ENCODE measurements at places on chromosomes 3 and 15.

DNA sequence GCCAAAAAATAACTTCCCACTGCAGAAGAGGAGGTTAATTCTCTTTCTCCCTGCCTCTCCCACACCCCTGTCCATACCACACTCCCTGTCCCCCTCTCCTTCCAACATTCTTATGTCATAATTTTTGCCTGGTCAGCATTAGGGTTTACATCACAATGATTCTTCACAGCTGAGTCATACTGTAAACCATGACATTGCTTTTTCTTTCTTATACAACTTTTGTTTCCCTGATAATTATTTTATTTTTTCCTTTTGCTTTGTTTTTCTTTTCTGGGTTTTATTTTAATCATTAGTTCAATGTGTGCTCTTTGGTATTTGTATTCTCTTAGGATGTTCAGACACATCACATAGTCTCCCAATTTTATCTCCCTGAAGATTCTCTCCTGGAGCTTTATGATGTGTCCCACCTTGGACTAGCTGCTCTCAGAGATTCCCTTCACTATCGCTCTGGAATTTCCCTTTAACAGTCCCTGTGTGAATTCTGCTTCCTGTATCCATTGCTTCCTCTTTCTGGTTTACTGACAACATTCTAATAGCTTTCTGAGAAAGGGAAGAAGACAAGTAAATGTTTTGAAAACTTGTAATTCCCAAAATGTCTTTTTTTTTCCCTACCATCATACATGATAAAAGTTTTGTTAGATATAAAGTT lies 70.7 kb downstream of the SOX2 start:
- DNase-seq: no peak

- DNase-seq: no peak
These were observed 130.6 kb downstream of the SMAD6 start for GRCh38 chr15:66832664-66833063.

- DNase-seq: no peak
These were observed 31.4 kb upstream of the PRTG start for GRCh38 chr15:55774113-55774970.

GRCh38 chr3:28948685-28949084 lies 332.2 kb upstream of the RBMS3 start:
- no peak for DNase-seq

- DNase-seq: no peak
These were observed 423.2 kb upstream of the ONECUT1 start for GRCh38 chr15:53213336-53213735.

- DNase-seq: no peak
These were observed 228.9 kb downstream of the SNRPN start for GRCh38 chr15:25183581-25184251.

DNA sequence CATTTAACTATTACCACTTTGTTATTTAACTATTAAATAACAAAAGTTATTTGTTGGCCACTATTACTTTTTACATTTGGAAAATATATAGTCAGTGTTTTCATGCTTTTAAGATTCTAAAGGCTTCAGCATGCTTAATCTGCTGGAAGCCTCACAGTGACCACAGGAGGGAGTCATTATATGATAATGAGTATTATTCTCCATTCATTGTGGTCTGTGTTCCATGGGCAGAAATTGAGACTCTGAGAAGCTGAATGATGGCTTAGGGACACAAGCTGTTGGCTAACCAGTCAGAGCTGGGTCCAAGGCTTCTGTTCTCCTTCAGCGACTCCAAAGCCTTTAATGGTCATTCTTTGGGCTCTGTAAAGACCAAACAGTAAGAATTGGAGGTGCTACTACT lies 64.7 kb downstream of the BFSP2 start:
- no peak for DNase-seq

GRCh38 chr15:67456677-67457529 lies 64.0 kb upstream of the C15orf61 start:
- DNase-seq: peak; percentile 31

- DNase-seq: no peak
These were observed 41.8 kb downstream of the CHCHD6 start for GRCh38 chr3:126745760-126746394.

- DNase-seq: no peak
These were observed 123.3 kb downstream of the MOBP start for GRCh38 chr3:39590806-39591205.

DNA sequence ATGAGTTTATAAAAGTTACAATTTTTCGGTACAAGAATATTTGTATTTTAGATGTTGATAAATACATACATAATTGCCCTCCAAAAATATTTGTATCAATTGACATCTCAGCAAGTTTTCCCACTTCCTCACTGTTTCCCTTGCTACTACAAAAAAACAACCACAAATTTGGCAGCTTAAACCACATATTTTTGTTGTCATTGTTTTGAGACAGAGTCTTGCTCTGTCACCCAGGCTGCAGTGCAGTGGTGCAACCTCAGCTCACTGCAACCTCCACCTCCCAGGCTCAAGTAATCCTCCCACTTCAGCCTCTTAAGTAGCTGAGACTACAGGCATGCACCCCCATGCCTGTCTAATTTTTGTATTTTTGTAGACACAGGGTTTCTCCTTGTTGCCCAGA lies 162.8 kb upstream of the RARB start:
- DNase-seq: no peak

- DNase-seq: peak; percentile 90
These were observed 410.5 kb upstream of the CADM2 start for GRCh38 chr3:84547971-84548970.

DNA sequence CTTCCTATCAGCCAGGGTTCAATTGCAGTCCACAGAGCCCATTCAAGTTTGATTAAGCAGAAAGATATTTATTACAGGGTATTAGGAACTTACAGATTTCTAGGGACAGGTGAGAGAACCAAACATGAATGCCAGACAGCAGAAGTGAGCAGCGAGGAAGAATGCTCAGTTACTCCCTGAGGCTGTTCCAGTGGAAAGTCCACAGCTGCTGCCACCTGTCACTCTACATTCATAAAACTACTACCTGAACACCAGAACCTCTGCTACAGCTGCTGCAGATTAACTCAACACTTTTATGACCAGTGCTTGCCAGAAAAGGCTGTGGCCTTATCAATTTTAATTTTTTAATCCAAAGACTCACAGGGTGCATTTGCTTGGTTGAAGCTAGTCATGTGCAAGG lies 325.4 kb upstream of the ONECUT1 start:
- DNase-seq: no peak

GRCh38 chr3:30547716-30548115 lies 58.7 kb upstream of the TGFBR2 start:
- no peak for DNase-seq

- no peak for DNase-seq
These were observed 40.4 kb upstream of the TUBGCP5 start for GRCh38 chr15:23079766-23080165.

- DNase-seq: no peak
These were observed 169.7 kb upstream of the AGTR1 start for GRCh38 chr3:148528024-148528423.

- no peak for DNase-seq
These were observed 369.8 kb downstream of the TBC1D5 start for GRCh38 chr3:17372362-17373210.

GRCh38 chr15:35305031-35305550 lies 220.0 kb upstream of the NANOGP8 start:
- DNase-seq: no peak

- no peak for DNase-seq
These were observed 200.2 kb upstream of the DPH6 start for GRCh38 chr15:35746121-35746520.

GRCh38 chr3:79872483-79872882 lies 104.7 kb upstream of the ROBO1 start:
- no peak for DNase-seq

DNA sequence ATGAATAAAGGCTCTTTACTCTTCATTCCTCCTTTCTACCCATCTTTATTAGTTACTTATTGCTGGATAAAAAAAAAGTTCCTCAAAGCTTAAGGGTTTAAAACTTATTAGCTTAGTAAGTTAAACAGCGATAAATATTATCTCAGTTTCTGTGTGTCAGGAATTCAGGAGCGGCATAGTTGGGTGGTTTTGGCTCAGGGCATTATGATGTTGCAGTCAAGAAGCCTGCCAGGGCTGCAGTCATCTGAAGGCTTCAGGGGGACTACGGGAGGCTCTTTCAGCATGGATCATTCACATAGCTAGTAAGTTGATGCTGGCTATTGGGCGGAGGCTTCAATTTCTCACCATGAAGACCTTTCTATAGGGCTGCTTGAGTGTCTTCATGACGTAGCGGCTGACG lies 1.9 kb upstream of the DLG1 start:
- no peak for DNase-seq

- DNase-seq: no peak
These were observed 17.3 kb downstream of the MTMR10 start for GRCh38 chr15:30974112-30974511.

DNA sequence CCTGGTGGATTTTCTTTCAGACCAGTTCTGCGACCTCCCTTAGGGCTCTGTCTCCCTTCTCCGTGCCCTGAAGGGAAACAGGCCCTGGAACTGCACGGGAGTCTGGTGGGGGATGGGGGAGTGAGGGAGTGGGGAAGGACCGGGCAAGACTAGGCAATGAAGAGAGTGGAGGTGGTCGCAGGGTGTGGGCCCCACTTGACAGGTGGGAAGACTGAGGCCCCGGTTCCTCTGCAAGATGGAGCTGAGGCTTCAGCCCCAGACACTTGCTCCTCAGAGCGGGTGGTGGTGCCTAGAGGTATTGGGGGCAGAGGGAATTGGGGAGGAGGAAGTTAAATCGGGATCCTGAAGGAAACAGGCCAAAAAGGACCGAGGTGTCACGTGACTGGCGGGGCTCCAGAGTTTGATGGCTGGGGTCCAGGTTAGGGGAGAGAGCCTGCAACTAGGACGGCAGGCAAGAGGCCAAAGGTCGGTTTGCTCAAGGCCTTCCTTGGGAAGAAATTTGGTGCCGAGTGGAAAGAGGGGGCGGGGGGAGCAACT lies 597 bp upstream of the CAMK1 start:
- no peak for DNase-seq

DNA sequence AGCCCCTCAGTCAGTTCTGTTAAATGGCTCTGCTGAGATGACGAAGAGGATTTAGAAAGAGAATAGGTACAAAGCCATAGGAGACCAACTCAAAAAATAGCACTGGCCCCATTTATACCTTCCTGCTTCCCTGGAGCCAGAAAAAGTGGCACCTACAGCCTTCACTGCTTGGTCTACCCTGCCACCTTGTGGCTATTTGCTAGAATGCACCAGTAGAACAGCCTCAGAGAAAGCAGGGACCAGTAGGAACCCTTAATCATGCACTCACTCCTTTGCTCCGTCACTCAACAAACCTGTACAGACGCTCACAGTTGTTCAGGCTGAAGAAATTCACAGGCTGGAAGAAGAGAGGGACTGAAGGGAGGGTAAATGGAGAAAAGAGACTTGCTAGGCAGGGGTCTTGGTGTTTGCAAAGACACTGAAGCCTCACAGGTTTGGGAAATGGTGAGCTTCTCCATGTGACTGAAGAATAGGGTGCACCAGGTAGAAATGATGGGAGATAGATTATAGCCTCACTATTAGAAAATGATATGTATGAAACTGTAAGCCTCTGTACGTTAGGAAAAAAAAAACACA lies 12.1 kb upstream of the RTP2 start:
- peak; percentile 26 for DNase-seq

GRCh38 chr3:26281284-26281985 lies 341.1 kb upstream of the LRRC3B start:
- DNase-seq: no peak

- DNase-seq: no peak
These were observed 25.8 kb downstream of the AQR start for GRCh38 chr15:34943711-34944110.

DNA sequence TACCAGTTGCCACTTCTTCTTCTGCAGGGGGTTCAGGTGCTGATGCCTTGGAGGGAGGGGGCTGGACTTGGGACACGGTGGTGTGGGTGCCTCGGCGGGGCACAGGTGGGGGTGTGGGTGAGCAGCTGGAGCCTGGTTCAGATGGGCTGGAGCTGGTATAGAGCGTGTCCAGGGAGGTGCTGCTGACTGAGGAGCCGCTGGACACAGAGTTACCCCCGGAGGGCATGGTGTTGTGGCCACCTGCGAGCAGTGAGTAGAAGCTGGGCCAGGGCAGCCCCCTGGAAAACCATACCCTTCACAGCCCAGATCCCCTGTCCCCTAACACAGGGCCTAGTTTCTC lies 4.2 kb downstream of the NCKIPSD start:
- DNase-seq: no peak

- no peak for DNase-seq
These were observed 530 bp upstream of the FBXL22 start for GRCh38 chr15:63596676-63597037.

GRCh38 chr3:42526616-42527367 lies 24.3 kb downstream of the VIPR1 start:
- DNase-seq: no peak

DNA sequence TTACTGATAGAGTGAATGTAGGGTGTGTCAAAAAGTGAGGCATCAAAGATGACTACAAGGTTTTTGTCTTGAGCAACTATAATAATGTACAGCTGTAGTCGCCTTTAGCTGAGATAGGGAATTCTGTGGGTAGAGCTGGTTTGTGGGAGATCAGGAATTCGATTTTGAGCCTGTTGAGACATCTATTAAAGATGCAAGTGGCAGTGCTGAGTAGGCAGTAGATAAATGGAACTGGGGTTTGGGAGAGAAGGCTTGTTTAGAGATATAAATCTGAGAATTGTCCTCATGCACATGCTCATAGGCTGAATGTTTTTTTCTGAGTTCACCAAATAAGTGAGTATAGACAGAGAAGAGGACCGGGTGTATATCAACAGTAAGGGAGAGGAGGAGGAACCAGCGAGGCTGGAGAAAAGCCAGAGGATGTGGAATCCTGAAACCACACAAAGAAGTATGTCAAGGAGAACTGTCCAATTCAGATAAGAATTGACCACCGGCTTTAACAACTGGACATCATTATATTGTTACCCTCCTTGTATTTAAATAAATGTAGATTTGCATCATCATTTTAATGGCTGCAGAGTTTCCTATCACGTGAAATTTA lies 146.0 kb upstream of the TNIK start:
- DNase-seq: no peak

GRCh38 chr3:134449277-134449676 lies 36.5 kb downstream of the ANAPC13 start:
- no peak for DNase-seq

- DNase-seq: no peak
These were observed 32.2 kb downstream of the CD276 start for GRCh38 chr15:73716417-73716816.

DNA sequence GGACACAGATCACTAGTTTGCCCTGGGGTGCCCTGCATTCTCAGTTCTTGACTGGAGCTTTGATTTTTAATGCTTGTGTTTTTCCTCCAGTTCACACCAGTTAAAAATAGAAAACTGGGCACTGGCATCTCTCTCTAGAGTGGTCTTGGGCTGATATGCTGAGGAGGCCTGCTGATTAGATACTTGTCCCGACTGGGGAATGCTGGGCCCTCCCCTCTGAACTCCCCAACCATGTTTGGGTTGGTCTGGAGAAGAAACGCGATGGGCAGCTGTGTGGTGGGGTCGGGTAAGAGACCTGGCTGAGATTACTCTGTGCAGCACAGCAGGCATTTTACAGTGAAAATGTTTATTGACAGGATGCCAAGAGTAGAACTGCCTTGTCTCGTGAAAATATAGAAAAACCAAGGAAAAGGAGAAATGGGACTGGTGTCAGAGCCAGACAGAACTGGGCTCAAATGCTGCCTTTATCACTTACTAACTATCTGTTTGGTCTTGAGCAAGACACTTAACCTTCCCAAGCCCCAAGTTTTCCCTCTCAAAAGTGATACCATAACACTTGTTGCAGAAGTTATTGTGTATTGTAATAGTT lies 1.6 kb upstream of the ACTC1 start:
- no peak for DNase-seq

Data from SHP77 treated with DMSO at 0.1 percent for 48 hours (cell line).